ENCODE measurements at places on chromosomes 7 and 10.

DNA sequence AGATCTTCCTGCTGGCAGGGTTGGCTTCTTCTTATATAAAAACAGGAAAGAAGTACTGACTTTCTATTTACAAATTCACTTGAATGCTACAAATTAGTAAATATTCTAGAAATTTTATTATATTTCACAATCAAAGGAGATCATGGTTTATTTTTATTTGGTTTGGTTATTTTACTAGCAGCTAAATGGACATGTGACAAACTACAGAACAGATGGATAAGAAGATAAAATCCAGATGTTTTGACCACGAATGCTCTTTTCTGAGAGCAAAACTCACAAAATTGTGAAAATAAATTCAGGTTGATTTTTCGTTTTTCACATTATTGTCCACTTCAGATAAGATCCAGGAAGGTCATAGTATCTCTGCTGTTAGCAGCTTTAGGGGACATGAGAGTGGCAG is 55.4 kb downstream of the CACNA2D1 start:
- DNase-seq: no peak

DNA sequence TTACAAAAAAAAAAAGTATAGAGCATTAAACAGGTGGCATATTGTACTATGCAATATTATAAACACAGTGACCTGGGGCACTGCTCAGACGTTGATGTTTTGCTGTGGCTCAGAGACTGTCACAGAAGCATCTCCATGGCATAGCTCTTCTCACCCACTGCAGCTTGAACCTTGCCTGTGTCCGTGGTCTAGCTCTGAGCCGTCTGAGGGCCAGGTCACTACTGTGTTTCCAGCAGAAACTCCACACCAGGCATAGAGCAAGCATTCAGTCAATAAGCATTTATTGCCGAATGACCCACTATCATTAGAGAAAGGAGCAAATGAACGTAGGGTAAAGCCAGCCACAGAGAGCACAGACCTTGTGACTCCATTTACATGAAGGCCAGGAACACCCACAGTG is 443.2 kb upstream of the FOXK1 start:
- DNase-seq: no peak

GRCh38 chr7:135645296-135645904 is 16.9 kb upstream of the STMP1 start:
- no peak for DNase-seq

GRCh38 chr7:25272265-25272664 is 44.0 kb upstream of the NPVF start:
- no peak for DNase-seq

DNA sequence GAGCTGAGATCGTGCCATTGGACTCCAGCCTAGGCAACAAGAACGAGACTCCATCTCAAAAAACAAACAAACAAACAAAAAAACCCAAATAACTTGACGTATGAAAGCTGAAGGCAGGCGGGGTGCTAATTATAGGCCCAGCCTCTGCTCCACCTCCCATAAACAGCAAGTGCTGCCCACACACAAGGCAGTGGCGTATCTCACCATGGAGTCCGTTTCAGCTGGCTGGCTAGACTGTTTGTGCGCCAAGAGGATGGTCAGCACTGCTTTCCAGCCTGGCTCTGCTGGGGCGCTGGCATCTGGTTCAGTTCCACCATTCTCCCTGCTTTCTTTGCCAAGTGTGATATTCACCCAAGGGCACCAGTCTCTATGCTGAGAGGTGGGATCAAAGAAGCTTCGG is 29.1 kb downstream of the ZC3HC1 start:
- no peak for DNase-seq

DNA sequence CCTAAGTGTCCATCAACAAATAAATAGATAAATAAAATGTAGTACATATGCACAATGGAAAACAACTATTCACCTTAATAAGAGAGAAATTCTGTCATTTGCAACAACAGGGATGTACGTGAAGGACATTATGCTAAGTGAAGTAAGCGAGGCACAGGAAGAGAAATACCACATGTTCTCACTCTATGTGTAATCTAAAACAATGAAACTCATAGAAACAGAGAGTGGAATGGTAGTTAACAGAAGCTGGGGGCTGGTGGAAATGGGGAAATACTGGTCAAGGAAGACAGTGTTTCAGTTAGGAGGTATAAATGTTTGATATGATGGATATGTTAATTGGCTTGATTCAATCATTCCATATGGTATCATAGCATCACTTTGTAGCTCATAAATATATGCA is 43.1 kb downstream of the ARL4A start:
- no peak for DNase-seq

DNA sequence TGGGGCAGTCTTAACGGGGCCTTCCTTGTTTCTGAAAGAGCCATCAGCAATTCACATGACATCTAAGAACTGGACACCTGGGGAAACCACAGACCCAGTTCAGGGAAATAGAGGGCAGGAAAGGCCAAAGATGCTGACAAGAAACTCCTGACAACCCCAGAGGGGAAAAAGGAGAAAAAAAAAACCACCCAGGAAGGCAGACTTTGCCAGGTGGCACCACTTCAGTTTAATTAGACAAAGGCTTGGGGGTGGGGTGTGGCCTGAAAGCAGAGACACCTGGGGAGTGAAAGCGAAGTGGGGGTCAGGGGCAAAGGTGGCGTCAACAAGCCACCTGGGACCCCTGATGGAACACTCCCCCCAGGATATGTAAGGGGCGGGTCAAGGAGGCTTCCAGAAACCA is 53.6 kb downstream of the RAB11FIP2 start:
- DNase-seq: no peak

DNA sequence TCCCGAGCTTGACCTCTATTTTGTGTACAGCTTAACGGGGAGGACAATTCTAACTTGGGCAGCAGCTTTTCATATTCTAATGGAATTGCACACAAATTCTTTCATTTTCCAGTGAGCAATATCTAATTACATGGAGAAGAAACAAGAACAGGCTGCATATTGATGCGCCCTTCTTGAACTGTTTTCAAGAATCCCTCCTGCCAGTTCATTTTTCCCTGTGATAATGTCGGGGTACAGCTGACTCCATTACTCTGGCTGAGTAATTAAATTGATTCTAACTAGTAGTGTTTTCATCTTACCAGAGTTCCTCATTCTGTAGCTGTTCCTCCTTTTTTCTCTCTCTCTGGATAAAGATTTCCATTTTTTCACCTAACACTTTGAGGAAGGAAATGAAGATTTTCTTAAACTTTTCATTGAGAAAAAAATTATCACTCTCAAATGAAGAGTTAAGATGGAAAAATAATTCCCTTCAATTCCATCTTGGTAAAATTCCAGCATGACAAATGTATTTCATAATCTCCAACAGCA is 190.9 kb downstream of the FANK1 start:
- DNase-seq: no peak

- DNase-seq: no peak
Observed at GRCh38 chr10:70477661-70478162, 855 bp upstream of the PALD1 start.

DNA sequence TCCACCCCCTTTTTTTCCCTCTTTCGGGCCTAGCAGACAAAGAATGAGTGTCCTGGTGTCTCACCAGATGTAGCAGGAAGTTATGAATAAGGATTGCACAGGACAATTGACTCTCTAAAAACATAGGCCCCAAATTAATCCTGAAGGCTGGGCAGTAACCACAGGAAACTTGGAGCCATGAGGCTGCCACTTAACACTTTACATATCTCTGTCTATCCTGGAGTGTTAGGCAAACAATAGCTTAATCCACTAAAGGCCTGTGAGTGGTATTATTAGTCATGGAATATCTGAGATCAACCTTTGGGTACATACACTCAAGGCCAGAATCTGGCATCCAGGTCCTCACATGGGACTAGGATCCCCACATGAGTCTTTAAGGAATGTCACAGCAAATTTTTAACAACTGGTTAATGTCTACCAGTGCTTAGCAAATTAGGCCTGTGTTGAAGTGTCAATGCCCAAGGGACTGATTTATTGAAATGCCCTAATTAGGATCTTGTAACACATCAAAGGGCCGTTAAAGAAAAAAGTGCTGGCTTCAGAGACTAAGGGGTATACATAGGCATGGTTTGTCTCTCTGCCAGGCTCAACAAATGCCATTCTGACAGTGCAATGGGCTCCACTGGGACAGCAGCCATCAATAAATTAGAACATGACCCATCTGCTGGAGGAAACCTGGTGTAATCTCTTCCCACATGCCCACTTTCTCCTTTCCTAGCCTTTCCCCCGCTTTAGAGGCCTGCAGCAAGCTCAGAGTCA is 196.7 kb upstream of the TBX20 start:
- DNase-seq: no peak

GRCh38 chr7:140458201-140458600 is 21.1 kb downstream of the MKRN1 start:
- no peak for DNase-seq
